ENCODE measurements at places on chromosomes 5 and 9.

DNA sequence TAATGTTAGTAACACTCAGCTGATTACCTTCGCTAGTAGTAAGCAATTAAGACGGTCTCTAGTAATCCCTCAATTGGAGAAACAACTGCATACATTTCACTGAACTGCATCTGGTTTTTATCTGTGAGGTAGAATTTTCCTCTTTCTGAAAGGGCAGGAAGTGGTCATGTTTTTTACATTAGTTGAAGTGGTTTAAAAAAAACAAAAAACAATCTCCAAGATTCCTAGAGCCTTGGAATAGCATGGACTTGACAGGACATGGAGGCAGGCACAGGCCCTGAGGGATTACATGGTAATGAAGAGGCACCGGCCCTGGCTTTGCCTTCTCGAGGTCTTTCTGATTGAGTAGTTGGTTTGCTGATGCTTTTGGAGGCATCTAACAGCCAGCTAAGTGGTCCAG lies 25.8 kb downstream of the THBS4 start:
- no peak for DNase-seq

DNA sequence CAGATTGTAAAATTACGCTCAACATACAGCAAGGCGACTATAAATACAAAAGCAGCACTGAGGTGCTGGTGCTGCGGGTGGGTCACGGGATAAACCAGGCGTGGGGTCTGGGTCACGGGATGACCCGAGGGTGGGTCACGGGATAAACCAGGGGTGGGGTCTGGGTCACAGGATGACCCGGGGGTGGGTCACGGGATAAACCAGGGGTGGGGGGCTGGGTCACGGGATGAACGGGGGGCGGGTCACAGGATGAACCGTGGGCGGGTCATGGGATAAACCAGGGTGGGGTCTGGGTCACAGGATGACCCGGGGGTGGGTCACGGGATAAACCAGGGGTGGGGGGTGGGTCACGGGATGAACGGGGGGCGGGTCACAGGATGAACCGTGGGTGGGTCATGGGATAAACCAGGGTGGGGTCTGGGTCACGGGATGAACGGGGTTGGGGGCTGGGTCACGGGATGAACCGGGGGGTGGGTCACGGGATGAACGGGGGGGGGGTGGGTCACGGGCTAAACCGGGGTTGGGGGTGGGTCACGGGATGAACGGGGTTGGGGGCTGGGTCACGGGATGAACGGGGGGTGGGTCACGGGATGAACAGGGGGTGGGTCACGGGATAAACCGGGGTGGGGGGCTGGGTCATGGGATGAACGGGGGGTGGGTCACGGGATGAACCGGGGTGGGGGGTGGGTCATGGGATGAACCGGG lies 30.2 kb upstream of the SLC9A3 start:
- no peak for DNase-seq

- DNase-seq = no peak
Observed at GRCh38 chr9:68710111-68710471, 5.1 kb downstream of the PIP5K1B start.

DNA sequence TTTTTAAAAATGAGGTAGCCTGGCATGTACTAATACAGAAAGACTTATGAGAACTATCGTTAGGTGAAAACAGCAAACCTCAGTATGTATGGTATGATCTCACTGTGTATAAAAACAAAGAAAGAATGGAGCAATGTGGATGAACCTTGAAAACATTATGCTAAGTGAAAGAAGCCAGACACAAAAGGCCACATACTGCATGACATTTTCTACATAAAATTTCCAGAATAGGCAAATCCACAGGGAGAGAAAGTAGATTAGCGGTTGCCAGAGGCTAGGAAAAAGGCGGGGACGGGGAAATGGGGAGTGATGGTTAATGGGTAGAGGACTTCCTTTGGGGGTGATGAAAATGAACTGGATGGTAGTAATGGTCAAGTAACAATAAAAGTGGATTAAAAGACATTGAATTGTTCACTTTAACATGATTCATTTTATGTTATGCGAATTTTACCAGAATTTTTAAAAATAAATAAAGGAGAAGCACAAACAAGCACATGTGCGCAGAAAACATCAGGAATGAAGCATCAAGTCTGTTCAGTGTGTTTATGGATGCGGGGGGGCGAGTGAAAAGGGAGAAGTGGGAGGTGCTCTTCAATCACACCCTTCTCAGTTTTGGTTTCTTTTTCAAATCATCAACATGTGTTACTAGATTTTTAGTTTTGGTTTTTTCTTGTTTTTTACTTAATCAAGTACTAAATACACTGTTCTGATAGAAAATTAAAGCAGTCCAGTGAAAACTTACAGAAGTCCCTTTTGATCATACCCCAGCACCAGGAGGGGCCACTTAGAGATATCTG lies 16.3 kb downstream of the ROR2 start:
- no peak for DNase-seq

- DNase-seq = no peak
Observed at GRCh38 chr9:130167927-130168326, 4.3 kb upstream of the NCS1 start.

GRCh38 chr5:6733411-6734242 lies 20.4 kb downstream of the TENT4A start:
- no peak for DNase-seq

- no peak for DNase-seq
Observed at GRCh38 chr9:77488439-77489126, 159.5 kb downstream of the GNA14 start.

- no peak for DNase-seq
Observed at GRCh38 chr9:126058591-126058990, 268.0 kb upstream of the MVB12B start.

DNA sequence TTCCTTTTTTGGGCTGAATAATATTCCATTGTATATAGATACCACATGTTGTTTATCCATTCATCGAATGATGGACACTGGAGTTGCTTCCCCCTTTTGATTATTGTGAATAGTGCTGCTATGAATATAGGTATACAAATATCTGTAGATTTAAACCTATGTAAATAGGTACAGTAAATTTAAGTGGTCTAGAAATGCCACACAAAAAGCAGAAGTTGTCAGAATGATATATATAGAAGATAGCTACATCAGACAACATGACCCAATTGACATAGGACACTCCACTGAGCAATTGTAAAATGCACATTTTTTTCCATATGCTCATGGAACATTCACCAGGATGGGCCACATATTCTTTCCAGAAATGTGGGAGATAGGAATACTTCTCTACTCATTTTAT lies 77.6 kb downstream of the SMIM15 start:
- no peak for DNase-seq

DNA sequence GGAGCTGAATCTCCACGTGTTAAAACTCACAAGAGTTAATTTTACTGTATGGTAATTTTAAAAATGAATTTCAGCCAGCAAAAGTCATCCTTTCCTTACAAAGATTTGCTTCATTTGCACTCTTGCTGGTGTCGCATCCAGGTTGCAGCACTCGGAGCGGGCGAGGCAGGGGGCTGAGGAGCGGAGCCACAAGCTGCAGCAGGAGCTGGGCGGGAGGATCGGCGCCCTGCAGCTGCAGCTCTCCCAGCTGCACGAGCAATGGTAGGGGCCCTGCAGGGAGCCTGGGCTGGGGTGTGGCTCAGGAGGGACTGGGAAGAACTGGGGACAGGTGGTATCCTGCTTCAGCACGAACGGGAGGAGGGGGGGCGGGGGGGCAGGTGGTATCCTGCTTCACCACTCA lies 27.1 kb downstream of the HNRNPH1 start:
- DNase-seq = no peak

GRCh38 chr5:19923742-19924141 lies 64.3 kb downstream of the CDH18 start:
- no peak for DNase-seq

DNA sequence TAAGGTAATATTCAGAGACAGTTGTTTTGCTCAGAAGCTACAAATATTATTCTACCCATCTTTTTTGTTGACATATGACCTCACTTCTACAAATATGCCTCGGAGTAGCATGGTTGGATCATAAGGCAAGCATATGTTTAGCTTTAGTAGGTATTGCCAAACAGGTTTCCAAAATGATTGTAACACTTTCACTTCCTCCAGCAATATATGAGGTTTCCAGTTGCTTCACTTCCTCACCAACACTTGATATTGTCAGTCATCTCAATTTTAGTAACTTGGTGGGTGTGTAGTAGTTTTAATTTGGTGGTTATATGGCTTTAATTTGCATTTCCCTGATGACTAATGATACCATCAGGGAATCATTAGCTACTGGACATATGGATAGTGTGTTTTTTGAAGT lies 46.7 kb downstream of the TNFSF8 start:
- no peak for DNase-seq

GRCh38 chr5:81694726-81695125 lies 56.2 kb downstream of the SSBP2 start:
- no peak for DNase-seq

- no peak for DNase-seq
Observed at GRCh38 chr5:155728857-155729683, 597.9 kb upstream of the SGCD start.

GRCh38 chr9:106846857-106847256 lies 16.1 kb upstream of the ZNF462 start:
- DNase-seq = no peak

DNA sequence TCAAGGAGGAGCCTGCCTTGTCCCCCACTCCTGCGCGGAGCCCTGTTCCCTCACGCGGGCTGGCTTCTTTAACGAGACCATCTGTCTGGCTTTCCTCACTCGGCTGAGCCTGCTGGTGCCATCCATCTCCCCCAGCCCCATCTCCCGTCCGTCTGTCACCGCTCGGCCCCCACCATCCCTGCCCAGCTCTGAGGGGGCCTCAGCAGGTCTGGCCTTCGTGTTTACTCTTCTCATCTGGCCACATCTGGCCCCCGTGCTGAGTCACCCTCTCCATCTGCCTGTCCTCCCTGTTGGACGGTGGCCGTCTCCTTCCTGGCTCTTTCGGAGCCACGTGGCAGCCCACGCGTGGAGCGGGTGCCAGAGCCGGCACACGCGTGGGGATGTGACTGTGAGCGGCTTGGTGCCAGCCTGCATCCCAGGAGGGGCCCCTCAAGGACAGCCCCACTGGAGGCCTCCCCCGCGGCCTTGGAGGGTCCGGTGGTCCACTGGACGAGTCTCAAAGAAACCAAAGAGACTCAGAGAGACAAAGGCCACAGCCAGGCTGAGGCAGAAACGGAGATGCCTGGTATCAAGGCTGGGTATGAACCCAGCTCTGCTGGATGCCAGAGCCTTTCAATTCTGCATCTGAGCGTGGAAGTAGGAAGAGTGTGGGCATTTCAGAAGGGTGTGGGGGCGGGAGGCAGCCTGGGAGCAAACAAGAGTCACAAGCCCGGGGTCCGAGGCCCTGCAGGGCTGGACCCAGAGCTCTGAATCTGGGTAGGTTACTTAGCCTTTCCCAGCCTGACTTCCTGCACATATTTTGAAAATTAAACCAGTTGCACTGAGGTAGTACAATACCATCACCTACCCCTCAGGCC lies 76.7 kb upstream of the UNC5A start:
- DNase-seq = no peak

DNA sequence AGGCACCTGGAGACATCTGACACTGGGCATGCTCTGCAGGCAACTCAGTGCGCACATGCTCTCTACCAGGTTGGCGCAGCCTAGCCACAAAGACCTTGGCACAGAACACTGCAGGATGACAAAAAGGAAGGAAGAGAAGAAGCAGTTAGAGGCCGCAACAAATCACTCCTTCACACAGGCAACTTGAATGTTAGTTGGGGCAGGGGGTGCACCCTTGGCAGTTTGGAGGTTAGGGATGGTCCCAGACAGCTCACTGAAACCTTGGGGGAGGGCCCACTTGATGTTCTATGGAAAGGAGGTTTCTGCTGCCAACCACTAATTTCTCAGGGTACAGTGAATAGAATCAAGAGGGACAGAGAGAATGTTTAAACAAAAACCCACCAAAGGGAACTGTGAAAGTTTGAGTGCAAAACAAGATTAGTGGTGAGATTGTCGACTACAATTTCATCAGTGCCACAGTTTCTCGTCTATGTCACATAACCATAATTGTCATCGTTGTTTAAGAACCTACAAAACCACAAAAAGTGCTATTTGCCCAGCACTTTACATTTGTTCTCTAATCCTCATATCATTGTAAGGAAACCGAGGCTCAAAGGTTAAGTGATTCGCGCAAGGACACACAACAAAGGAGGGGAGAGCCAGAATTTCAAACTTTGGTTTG lies 48.7 kb downstream of the FBXW11 start:
- no peak for DNase-seq

- no peak for DNase-seq
Observed at GRCh38 chr9:89529243-89530035, 31.5 kb upstream of the SEMA4D start.

DNA sequence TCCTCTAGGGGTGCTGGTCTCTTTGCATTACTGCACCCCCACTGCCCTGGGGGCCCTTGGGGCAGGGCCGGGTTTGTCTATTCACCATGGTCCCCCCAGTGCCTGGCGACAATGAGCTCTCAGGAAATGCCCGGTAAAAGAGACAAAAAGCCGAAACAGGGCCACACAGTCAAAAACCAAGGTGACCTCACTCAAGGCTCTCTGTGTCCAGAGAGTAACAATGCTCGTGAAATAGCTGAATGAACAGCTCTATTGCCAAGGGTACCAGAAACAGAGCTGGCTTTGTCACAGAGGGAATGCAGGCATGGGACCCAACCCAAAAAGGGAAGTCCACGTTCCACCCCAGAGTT lies 16.0 kb downstream of the SH3PXD2B start:
- DNase-seq = no peak

DNA sequence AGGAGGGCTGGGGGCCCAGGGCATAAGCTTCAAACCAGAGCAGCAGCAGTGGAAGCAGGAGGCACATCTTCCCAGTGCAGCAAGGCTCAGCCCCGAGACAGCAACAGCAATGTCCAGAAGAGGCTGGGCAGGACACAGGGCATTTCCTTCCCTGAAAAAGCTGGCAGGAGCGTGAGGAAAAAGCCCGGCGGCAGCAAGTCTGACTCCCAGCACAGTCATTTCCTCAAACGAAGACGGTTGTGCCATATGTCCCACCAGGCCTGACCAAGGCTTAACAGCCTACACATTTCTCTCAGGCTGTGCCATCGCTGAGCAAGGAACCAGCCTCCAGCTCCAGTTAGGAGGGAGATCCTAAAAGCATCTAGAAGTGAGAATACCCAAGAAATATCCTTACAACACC lies 74.5 kb downstream of the APTX start:
- no peak for DNase-seq

- DNase-seq = no peak
Observed at GRCh38 chr9:134026581-134026980, 1.3 kb downstream of the BRD3OS start.

DNA sequence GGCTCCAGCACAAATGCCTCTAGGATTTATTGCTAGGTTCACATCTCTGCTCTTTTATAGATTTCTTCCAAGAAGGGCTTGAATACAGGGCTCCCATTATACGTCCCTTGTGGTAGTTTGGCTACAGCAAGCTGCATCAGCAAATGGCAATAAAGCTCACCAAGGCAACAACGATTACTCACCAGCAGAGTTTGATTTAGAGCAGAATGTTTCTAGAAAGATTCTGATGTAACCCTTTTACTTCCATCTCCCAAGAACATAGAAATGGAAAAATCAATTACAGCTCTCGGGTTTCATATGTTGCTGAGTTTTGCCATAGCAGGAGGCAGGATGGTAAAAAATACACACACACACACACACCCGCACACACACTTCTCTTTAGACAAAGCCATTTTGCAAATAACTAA lies 124.2 kb upstream of the TNPO1 start:
- no peak for DNase-seq
